ENCODE measurements at places on chromosomes 12 and 14.

- no peak for DNase-seq
Observed at GRCh38 chr14:105151838-105152793, 16.5 kb downstream of the JAG2 start.

- no peak for DNase-seq
Observed at GRCh38 chr12:6772331-6772695, at the start of gene LAG3. Gene LAG3 (plus strand): TSS chr12:6772520. CDS start chr12:6772853, 333 bp downstream.

DNA sequence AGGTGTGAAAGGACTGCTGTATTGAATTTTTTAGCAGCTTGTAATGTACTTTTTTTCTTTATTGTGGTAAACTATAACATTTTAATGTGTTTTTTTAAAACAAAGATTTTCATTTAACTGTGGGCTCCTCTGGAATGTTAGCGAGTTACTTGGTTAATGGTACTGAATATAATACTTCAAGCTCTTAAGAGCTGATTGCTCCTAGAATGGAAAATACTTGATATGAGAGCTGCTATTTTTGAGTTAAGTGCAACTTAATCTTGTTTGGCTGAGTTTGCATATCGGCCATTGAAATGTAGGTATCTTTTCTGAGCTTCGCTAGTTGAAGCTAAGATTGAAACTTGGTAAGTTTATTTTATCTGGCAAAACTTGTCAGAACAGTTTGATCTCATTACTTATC is 7.4 kb downstream of the TMBIM6 start:
- DNase-seq, result no peak

DNA sequence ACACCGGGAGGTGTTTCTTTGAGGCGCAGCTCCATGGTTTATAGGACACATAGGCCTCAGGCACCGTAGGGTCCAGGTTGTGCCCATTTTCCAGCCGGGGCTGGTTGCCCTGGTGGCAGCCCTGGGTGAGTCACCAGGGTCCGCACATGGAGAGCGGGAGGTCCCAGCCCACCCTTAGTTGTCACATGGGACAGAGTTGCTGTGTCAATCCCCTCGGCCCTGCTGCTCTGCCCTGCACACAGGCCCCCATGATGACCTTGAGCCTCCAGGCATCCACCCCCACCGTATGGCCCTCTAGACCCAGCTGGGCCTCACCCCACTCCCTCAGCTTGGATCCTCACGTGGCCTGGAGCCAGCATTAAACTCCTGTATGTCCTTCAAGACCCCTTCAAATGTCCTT is 7.7 kb downstream of the TRMT61A start:
- DNase-seq, result no peak

DNA sequence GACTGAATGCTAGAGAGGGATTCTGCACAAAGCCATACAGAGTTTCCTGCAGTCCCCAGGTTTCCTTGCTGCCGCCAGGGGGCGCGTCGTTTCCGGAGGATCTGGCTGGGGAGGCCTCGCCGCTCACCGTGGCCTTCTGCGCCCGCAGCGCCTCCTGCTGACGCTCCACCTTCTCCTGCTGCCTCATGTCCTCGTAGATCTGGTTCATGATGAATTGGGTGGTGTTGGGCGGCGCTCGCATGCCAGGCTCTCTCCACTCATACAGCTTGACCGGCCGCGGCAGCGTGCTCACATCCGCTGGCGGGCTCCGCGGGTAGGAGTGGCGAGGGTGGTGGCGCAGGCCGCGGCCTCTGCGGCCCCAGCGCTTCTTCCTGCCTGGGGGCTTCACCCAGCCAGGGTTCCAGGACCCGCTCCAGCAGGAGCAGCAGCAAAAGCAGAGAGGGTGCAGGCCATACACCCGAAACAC is 987 bp downstream of the CCER1 start:
- DNase-seq, result no peak

DNA sequence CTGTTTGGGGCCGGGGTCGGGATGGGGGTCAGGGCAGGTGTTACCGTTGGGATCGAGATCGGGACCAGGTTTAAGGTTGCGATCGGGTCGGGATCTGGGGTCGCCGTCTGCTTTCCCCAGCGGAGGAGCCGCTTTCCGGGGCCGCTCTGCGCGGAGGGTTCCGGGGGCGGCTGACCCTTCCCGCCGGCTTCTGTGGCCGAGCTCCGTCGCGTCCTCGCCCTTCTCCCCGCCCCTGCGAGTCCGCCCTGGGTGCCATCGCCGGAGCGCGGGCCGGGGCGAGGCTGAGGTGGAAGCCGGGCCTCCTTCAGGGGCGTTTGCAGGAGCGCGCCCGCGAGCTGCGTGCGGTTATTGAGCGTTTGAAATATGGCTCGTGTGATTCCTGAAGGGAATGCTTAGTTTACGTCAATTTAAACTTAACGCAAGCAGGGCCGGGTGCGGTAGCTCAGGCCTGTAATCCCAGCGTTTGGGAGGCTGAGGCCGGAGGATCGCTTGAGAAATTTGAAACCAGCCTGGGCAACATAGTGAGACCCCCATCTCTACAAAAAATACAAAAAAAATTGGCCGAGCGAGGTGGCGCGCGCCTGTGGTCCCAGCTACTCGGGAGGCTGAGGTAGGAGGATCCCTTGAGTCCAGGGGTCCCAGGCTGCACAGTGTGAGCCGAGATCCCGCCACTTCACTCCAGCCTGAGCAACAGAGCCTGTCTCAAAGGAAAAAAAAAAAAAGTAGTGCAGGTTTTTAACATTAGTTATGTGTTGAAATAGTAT is 620 bp downstream of the PGAM5 start:
- no peak for DNase-seq

Measured in epithelial cell of prostate (primary cell).